ENCODE measurements at places on chromosomes 5 and 9. TPM values are rescaled to one million over a fixed set of nuclear protein-coding genes. Genes with fewer than 3 reads are reported as not detected.

DNA sequence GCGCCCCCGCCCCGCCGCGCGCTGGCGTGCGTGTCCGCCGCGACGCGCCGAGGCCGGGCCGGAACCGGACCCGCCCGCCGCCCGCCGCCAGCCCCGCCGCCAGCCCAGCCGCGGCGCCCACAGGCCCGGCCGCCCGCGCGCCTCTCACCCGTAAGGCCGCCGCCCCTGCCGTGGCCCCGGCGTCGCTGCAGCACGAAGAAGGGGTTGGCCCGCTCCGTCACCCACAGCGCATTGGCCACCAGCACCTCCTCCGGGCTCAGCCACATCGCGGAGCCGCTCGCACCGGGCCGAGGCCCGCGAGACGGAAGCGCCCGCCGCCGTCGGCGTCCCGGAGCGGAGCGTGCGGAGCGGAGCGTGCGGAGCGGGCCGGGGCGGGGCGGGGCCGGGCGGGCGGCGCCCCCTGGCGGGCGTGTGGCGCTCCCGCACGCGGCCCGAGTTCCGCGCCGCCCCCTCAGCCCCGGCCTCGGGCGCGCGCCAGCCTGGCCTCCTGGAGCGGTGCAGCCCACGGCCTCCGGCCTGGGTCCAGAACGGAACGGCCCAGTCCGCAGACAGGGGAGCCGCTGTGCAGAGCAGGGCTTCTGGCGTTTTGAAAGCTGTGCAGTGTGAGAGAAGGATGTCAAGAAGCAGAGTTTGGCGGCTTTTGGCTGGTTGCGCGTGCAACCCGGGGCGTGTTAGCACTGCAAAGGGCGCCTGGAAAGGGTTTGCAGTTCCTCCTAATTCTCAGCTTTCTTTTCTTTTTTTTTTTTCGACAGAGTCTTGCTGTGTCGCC is at the start of gene TBC1D9B:
TBC1D9B (minus strand) TSS at position 342 of the 769 bp plus-strand sequence; CDS start at position 266, 76 bp downstream.
- H3K4me3 ChIP-seq, result peak within 1 kb of the TSS; percentile 86
- H3K36me3 ChIP-seq, result peaks cover 4% of the 10 kb centered on the region
- peaks cover 4% of the 10 kb centered on the region for H3K4me1 ChIP-seq
- DNase-seq, result peak; percentile 70

GRCh38 chr9:20492772-20493171 is 129.5 kb downstream of the MLLT3 start:
- peaks cover 5% of the 10 kb centered on the region for H3K4me1 ChIP-seq
- DNase-seq, result no peak
- H3K27me3 ChIP-seq, result no peaks in the 10 kb centered on the region
- no peak overlapping the region for H3K27ac ChIP-seq

Gene TMEM171
- 1.1 TPM for total RNA-seq

DNA sequence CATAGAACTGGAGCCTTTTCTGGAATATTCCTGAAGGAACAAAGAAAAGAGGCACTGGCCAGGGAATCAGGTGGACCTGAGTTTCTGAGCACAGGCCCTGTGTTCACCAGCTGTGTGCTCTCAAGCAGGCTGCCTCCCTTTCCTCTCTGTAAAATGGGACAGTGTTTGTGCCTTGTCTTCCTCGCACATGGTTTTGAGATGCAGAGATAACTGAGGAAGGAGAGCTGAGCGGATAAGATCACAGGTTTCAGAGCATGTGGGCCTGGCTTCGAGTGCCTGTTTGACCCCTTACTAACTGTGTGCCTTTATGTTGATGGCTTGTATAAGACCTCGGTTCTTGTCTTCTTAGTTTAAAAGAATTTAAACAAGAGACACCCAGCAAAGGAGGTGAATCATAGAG is 46.2 kb upstream of the HAND1 start:
- H3K36me3 ChIP-seq, result peaks cover 8% of the 10 kb centered on the region
- peak overlapping the region; percentile 33 for H3K27ac ChIP-seq
- peaks cover 16% of the 10 kb centered on the region for H3K4me1 ChIP-seq
- peaks cover 5% of the 10 kb centered on the region for H3K27me3 ChIP-seq

DNA sequence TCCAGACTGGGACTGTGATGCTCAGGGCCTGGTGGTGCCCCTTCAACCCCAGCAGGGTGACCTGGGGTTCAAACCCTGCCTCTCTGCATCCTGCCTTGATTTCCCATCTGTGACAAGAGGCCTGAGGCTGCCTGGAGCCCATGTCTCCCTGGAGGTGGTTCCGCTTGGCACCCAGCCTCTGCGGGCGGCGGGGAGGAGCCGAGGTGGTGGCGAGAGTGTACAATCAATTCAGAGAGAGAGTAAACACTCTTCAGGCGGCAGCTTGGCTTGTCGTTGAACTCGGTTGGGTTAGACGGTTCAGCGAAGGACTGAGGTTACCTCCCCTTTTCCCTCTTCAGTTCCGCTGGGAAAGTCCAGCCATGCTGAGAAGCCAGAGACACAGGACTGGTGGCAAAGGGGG is 39.3 kb downstream of the NTNG2 start:
- H3K4me1 ChIP-seq, result peaks cover 7% of the 10 kb centered on the region
- H3K36me3 ChIP-seq, result peaks cover 24% of the 10 kb centered on the region
- H3K27me3 ChIP-seq, result no peaks in the 10 kb centered on the region
- DNase-seq, result no peak

Gene LHX3
- total RNA-seq, result 0.81 TPM
